ENCODE measurements at places on chromosomes 3 and 15.

DNA sequence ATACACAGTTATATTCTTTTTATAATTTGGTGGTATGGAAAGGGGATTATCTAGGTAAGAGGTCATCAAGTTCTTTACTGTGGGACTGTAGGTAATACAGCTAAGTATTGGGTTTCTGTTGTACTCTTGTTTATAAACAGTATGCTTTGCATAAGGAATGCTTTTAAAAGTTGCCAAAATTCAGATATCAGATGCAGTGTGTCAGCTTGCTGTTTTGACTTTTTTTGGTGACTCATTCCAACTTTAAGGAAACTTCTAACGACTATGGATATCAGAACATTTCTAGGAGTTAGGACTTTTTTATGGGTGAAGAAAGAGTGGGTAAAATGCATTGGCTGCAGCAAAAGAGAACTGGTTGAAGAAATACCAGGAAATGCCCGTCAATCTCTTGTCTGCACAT is 2.8 kb downstream of the SCAANT1 start:
- no peak for DNase-seq

- DNase-seq: no peak
Measured at GRCh38 chr15:100835636-100836035, 44.0 kb upstream of the ALDH1A3 start.

DNA sequence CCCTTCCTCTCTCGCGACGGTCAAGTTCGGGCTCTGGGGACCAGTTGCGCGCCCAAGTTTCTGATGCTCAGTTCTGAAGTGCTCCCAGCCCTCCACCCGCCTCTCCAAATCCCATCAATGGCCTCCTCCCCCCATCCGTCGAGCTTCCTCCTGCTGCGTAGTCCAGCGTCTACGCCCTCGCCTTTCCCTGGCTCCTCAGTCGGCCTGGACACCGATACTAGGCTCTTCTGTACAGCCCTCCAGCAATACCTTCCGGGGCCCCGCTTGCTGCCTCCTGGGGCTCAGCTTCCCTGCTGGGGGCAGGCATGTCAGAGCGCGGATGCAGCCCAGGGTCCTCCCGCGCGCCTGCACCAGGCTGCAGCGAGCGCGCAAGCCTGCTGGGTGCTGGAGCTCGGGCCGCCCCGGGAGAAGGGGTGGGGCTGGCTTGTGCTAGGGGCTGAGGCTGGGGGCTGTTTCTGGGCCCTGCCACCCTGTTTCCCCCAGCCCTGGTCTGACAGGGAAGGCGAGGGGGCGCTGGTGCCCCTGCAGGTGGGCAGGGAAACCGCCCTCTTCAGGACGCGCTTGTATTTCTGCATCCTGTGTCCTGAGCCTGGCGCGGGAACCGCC is 353.3 kb upstream of the SUCLG2 start:
- no peak for DNase-seq

GRCh38 chr15:76553102-76553501 is 216.5 kb downstream of the ISL2 start:
- no peak for DNase-seq

DNA sequence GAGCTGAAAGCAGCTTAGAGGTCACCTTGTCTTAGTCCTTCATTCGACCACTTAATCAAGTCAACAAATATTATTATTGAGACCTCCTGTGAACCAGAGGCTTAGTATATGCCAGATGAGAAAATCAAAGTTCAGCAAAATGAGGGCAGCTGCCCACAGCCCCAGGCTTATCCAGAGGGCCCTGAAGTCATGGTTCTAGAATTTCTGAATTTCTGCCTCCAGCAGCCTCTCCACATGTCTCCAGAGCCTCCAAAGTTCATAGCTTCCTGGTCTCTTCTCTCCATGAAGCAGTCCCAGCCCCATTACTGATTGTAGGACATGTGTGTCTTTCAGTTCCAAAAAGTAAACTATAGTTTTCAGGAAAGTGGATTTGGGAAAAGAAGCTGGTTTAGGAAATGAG is 96.9 kb upstream of the TSC22D2 start:
- no peak for DNase-seq

DNA sequence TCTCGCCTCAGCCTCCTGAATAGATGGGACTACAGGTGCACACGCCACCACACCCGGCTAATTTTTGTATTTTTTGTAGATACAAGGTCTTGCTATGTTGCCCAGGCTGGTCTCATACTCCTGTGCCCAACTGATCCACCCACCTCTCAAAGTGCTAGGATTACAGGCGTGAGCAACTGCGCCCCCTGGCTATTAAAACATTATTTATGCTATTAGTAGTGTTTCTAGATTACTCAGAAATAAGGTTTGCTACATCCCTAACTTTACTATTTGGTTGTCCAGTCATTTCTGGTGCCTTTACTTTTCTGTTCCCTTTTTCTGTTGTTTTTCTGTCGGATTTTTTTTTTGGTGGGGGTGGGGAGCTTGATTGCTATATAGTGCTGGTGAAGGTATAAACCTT is 393.6 kb upstream of the TPM1 start:
- no peak for DNase-seq

DNA sequence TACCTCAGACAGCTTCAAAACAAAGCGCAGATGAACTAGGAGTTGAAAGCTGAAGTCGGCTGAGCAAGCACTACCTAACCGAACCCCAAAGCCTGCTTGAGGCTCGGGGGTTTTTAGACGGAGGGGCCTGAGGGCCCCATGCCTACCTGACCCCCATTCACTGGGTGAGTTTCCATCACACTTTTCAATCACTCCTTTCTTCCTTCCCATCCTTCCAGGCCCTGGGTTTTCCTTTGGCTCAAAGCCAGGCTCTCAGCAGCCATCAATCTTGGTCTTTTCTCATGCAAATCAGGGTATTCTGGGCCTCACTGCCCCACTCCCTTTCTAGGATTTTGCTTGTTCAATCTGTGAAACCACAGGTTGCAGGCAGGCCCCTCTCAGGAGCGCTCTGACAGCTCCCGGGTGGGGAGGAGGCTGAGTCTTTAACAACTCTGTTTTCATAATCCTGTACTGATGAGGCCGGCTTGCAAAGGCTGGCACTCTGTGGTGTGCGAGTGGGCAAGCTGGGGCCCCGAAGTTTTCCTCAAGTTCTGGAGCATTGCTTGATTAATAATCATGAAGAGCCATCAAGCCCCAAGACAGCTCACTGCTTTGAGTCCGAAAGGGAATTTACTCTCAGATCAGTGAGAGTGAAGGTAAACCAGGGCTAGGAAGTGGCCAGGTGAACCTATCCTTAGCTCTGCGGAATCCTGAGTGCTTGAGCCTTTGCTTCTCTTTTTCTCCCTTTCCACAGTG is 97.6 kb downstream of the FRMD4B start:
- no peak for DNase-seq

DNA sequence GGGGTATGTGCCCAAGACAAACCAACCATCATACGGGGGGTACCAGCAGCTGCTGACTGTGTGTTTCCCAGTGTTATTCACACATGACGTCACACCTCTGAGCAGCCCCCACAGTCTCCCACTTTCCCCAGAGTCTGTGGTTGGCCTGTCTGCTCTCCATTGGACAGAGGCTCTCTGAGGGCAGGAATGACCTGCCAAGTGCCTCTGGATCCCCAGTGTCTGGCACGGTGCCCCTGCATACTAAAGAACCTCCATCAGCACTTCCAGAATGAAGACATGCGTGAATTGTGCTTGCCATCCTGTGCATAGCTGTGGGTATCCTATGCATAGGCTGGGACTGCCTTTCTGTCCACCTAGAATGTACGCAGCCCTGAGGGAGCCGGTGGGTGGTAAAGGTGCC is 3.5 kb upstream of the CCDC9B start:
- DNase-seq: no peak

- peak; percentile 43 for DNase-seq
Measured at GRCh38 chr15:62853114-62853840, 189.3 kb upstream of the TPM1 start.

DNA sequence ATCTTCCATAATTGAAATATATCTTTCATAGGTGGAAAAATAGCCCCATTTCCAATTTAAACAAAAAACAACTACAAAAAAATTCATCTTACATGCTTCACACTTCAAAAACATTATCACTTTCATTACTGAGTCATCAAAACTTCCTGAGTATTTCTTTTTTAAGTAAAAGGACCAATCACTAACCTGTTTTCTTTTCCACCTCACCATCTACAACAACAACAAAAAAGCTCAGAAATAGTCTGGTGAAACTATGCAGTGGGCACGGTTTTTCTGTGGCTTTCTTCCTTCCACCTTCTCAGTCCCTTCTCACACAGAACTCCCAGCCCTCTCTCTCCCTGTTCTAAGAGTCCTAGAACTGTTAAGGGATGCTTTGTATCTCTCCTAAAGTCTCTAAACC is 20.3 kb upstream of the TNIK start:
- no peak for DNase-seq

GRCh38 chr3:101817992-101818391 is 31.3 kb upstream of the NFKBIZ start:
- no peak for DNase-seq

DNA sequence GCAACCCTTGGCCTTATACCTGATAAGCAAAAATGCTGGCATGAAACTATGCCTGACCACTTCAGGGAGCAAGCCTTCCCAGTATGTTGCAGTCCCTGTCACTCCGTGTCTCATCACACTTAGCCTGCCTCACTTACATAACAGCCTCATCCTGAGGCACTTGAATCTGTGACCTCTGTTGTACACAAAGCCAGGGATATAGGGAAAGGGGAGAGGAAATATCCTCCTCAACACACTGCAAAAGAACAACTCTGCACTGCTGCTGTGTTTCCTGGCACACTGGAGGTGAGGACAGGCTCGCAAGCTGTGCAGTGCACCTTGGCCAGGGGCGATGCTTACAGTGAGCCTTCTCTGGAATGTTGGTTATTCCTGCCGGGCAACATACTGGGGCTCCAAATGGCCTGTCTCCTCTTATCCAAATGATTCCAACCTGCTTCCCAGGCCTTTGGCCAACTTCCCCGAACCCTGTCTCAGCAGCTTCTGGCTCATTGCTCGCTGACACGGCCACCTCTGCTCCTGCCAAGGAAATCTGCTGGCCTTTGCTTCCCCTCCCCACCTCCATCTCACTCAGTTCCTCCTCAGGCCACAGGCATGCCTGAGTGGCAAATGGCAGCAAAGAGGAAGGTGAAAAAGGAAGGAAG is 109.2 kb downstream of the CD47 start:
- peak; percentile 69 for DNase-seq

DNA sequence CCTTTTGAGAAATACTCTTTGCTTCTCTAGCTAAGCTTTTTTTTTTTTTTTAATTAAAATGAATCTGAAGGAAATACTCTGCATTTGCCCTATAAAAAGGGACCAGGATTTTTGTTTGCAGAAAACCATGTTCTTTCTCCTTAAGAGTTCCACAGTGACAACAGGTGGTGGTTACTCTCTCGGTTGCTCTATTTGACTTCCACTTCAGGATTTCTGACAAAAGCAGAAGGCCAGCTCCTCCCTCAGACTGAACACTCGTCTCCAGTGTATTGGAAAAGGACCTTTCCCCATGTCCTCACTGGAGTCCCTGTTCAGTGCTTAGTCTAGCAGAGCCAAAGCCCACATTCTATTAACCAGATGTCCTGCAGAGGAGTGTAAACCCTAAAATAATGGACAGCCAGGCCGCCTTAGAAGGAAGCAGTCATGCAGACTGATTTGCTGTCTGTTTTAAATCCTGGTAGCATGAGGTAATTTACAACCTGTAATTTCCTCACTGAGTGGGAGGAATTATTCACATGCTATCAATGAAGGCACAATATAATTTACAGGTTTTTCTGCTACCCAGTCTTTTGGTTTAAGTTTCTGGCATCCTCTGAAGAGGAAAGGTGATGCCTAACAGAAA is 599.3 kb downstream of the PYDC2 start:
- DNase-seq: no peak

- no peak for DNase-seq
Measured at GRCh38 chr3:5731100-5731499, 543.6 kb downstream of the EDEM1 start.

DNA sequence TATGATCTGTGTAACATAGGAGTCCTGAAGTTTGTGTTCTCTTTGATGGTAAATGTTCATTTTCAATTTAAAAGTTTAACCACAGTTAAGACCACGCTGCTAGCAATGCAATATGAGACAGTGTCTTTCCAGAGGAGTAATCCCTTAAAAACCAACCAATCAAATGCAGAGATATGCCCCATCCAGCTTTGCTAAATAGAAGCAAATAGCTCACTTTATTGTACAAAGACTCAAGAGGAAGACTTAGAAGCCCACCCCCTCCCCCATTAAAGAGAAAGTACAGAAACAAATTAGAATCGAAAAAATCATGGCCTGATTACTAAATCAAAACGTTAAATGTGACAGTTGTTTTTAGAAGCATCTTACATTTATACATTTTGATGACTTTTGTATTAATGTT is 2.1 kb upstream of the ANP32A start:
- DNase-seq: no peak

DNA sequence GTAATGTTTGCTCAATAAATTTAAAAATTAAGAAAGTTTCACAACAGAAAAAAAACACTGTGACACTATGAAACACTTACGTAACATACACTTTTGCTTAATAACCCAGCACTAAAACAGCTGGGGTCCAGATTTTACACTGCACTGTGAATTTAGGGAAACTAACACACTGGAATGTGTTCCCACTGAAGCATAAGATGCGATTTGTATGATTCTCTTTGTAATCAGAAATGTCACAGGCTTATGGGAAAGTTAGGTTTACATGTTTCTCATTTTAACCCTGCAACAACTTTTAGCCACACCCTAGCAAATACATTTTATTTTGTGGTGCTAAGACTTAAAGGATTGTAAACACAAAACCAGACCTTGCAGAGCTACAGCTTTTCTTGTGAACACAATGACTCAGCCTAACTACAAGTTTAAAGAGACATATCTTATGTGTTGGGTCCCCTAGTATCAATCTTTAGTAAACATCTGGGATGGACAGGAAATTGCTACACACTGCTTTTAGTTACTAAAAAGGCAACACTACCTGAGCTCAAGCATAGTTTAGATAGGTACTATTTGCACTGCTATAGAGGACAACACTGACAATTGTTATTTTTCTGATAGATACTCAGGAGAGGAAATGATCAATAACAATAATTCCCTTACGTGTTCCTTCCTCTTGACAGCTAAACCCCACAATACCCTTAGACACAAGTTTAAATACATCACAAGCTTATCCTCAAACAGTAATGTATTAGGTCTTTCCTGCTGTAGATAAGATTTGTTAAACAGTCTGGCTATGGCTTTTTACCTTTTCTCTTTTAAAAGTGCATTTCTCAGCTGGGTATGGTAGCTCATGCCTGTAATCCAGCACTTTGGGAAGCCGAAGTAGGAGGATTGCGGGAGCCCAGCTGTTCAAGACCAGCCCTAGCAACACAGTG is 3.8 kb downstream of the PLD1 start:
- DNase-seq: no peak

GRCh38 chr15:33551860-33552259 is 241.1 kb downstream of the RYR3 start:
- no peak for DNase-seq

DNA sequence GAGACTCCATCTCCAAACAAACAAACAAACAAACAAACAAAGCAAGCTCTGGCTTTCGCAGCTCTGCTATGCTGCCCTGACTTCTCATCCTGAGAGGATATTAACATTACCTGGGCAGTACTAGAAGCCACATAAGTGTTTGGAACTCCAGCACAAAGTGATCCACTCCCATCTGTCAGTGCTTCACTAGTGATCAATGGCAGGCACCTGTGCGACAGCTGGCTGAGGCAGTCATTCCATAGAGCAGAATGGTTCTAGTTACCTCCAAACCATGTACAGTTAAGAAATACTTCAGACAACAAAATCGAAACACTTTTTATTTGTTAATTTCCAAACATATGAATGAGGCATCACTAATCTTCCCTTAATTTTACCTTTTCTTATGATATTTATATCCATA is 2.8 kb upstream of the MB21D2 start:
- no peak for DNase-seq
